ENCODE measurements at places on chromosomes 5 and 9. TPM values are rescaled to one million over a fixed set of nuclear protein-coding genes. Genes with fewer than 3 reads are reported as not detected.

The ENTREP1 gene
- not detected for total RNA-seq

- no peak for DNase-seq
- no peaks in the 10 kb centered on the region for H3K4me1 ChIP-seq
- H3K27ac ChIP-seq = no peak overlapping the region
- peaks cover 10% of the 10 kb centered on the region for H3K27me3 ChIP-seq
- no peaks in the 10 kb centered on the region for H3K36me3 ChIP-seq
- H3K4me3 ChIP-seq = no peak overlapping the region
These were observed 238.7 kb downstream of the AGTPBP1 start for GRCh38 chr9:85502815-85503655.

- no peak overlapping the region for H3K4me3 ChIP-seq
- H3K4me1 ChIP-seq = peaks cover 5% of the 10 kb centered on the region
- DNase-seq = no peak
- peaks cover 54% of the 10 kb centered on the region for H3K27me3 ChIP-seq
- H3K36me3 ChIP-seq = no peaks in the 10 kb centered on the region
These were observed 1.5 kb downstream of the NKD2 start for GRCh38 chr5:1010181-1010510.

- no peaks in the 10 kb centered on the region for H3K27me3 ChIP-seq
- H3K4me1 ChIP-seq = peaks cover 69% of the 10 kb centered on the region
- H3K27ac ChIP-seq = peak overlapping the region; percentile 70
- peak; percentile 49 for DNase-seq
These were observed 26.2 kb downstream of the IRF1 start for GRCh38 chr5:132464156-132464939.

DNA sequence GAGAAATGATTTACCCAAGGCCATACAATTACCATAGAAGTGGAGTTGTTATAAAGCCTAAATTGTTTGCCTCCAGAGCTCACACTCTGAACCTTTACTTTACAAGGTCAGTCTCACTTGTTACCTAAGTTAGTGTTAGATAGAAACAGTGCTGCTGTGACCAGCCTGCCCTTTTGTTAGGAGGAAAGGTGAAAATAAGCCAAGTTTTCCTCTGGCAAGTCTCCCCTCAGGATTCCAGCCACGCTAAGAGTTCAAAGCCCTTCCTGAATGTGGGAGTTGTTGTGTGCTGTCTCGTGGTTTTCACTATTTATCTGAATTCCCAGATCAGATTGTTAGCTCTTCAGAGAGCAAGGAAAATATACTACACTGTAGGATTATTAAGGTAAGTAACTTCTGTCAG, 260.0 kb downstream of the SGCD start:
- DNase-seq = no peak
- no peaks in the 10 kb centered on the region for H3K4me1 ChIP-seq
- H3K27me3 ChIP-seq = peaks cover 20% of the 10 kb centered on the region
- H3K4me3 ChIP-seq = no peak overlapping the region
- H3K27ac ChIP-seq = no peak overlapping the region

The ASTN2 gene
- 3.9 TPM for total RNA-seq

GRCh38 chr5:150853561-150853960, 7.2 kb downstream of the IRGM start:
- H3K4me1 ChIP-seq = peaks cover 16% of the 10 kb centered on the region
- DNase-seq = no peak
- peak overlapping the region; percentile 11 for H3K27ac ChIP-seq
- no peak overlapping the region for H3K4me3 ChIP-seq
- H3K36me3 ChIP-seq = peaks cover 4% of the 10 kb centered on the region

The OLFML2A gene
- not detected for total RNA-seq

GRCh38 chr5:78771260-78772205, 123.0 kb upstream of the LHFPL2 start:
- no peak for DNase-seq
- H3K4me1 ChIP-seq = peaks cover 10% of the 10 kb centered on the region
- no peaks in the 10 kb centered on the region for H3K27me3 ChIP-seq
- peaks cover 5% of the 10 kb centered on the region for H3K36me3 ChIP-seq
- H3K4me3 ChIP-seq = no peak overlapping the region

GRCh38 chr5:141565826-141566570, 52.8 kb downstream of the DIAPH1 start:
- no peak overlapping the region for H3K4me3 ChIP-seq
- H3K27me3 ChIP-seq = no peaks in the 10 kb centered on the region
- peak overlapping the region; percentile 68 for H3K27ac ChIP-seq
- peaks cover 18% of the 10 kb centered on the region for H3K4me1 ChIP-seq
- H3K36me3 ChIP-seq = peaks cover 47% of the 10 kb centered on the region

DNA sequence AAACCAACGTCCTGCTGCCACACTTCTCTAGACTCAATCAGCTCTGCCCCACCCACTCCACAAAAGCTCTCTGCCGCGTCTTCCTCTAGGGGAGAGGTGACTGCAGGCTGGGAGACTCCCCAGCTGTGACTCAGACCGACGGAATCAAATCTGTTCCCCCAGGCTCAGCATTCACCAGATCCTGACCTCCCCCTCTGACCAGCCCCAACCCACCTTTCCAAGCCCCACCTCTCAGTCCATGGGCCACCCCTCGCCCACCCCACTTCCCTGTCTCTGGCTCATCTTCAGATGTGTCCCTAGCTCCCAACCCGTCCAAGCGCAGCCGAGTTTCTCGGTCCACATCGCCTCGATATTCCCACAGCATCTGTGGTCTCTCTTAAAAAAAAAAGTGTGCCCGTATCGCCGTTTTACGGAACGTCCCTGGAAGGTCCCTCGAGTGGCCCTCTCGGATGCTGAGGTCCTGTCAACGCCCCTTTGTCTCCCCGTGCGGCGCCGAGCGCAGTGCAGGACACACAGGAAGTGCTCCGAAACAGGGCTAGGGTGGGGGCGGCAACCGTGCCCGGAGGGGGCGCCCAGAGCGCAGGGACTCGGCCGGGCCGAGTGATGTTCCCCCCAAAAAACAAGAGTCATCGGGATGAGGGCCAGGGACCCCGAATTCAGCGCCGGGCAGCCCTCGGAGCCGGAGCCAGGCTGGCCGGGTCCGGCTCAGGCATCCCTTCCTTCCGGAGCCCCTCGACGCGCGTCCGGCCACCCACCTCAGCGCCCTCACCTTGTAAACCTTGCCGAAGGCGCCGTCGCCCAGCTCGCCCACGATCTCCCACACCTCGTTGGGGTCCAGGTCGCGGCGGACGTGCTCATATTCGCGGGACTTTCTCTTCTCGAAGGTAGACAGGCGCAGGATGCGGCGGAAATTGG, 649 bp downstream of the STK10 start:
- DNase-seq = peak; percentile 78
- no peaks in the 10 kb centered on the region for H3K27me3 ChIP-seq
- H3K36me3 ChIP-seq = peaks cover 45% of the 10 kb centered on the region
- peaks cover 38% of the 10 kb centered on the region for H3K4me1 ChIP-seq

- DNase-seq = no peak
- H3K27me3 ChIP-seq = no peaks in the 10 kb centered on the region
- H3K27ac ChIP-seq = no peak overlapping the region
- no peak overlapping the region for H3K4me3 ChIP-seq
- no peaks in the 10 kb centered on the region for H3K4me1 ChIP-seq
These were observed 104.6 kb downstream of the CACNA1B start for GRCh38 chr9:137982200-137982599.

DNA sequence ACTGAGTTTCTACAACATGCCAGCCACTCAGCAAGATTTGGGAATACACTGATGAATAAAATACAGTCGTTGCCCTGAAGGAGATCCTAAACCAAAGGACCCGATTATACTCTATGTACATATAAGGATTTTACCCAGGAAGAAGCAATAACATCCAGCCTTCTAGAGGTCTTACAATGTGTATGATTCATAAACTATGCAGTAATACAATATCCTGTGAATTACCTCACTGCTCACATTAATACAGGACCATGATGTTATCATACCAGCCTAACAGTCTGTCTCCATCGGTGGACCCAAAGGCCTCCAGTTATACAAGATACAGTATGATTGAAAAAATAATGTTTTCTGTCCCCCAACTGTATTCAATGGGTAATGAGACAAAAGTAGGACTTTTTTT, 310.5 kb upstream of the TRPM3 start:
- H3K4me1 ChIP-seq = no peaks in the 10 kb centered on the region
- no peak overlapping the region for H3K27ac ChIP-seq
- DNase-seq = no peak
- no peak overlapping the region for H3K4me3 ChIP-seq
- no peaks in the 10 kb centered on the region for H3K36me3 ChIP-seq

The TIMD4 gene
- total RNA-seq = 1.2 TPM

DNA sequence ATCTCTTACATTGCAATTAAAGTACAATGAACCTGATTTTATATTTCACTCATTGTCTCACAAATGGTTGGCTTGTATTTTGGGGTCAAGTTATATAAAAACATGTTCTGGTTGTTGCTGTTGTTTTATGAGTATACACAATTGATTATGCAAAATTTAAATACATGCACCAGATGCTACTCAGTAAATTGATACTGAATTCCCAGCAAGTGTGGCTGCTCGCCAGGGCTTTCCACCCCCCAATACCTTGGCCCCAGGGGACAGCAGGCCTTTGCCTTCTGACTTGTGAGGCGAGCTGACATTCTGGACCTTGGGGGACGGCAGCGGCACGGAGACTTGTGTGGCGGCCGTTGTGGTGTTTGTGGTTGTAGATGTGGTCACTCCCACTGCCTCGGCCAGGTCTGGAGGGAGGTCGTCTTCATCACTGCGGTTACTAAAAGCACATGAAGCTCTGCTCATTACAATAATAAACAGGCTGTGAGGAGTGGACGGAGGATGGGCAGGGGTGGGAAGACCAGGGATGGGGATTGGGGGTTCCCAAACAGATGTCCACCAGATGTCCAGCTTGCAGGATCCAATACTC, 27.0 kb upstream of the FRRS1L start:
- DNase-seq = no peak
- no peak overlapping the region for H3K27ac ChIP-seq
- H3K36me3 ChIP-seq = no peaks in the 10 kb centered on the region
- H3K4me3 ChIP-seq = no peak overlapping the region
- peaks cover 1% of the 10 kb centered on the region for H3K4me1 ChIP-seq
- H3K27me3 ChIP-seq = peaks cover under 1% of the 10 kb centered on the region

DNA sequence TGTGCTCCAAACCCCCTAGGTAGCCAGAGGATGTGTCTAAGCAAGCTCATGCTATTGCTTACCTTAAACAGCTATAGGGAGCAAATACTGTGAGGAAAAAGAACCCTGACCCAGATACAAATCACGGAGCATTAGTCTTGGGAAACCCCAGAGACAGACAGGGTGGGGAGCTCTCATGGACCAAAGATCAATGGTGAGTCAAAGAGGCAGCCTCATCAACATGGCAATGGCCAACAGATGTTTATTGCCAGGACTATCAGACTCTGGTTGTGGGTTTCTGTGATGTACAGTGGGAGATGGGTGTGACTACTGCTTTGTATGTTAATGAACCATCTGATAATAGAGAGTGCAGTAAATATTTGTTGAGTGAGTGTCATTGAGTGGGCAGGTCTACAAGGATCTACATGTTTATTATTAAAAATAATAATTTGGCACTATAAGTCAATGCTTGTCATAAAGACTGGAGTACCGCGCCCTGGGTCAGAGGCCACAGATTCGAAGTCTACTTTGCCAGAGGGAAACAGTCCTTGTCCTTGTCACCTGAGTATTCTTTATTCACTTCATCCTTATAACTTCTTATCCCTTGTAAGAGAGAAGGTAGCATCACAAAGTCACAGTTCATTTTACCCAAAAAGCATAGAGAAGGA, 56.5 kb upstream of the RAI14 start:
- H3K27me3 ChIP-seq = peaks cover 3% of the 10 kb centered on the region
- DNase-seq = no peak
- no peaks in the 10 kb centered on the region for H3K4me1 ChIP-seq
- H3K27ac ChIP-seq = no peak overlapping the region

DNA sequence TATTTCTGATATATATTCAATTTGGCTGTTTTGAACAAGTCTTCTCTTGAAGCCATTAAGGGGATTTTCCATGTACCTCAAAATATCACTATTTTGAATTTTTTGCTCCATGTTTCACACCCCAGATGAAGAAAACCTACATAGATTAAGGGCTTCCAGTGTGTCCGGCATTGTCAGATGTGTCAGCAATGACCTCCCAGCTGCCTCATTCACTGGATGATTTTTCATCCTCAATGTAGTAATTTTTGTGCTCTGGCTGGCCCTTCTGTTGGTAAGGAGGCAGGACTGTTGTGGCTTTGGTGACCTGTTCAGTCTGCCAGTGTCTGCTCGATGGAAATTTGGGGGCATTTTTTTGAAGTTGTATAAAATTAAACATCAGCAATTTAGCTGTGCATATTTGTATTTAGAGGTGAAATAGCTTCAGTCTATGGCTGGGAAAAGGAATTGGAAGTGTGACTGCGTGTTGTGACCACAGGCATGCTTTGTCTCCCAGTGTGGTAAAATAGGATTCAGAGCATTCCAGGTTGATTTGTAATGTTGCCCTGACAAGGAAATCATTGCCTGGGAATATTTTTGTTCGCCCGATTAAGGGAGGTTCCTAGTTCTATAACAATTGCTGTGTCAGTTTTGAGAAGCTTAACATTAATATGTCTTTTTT, 312.4 kb downstream of the ARHGEF28 start:
- H3K4me1 ChIP-seq = no peaks in the 10 kb centered on the region
- peaks cover 13% of the 10 kb centered on the region for H3K27me3 ChIP-seq
- H3K4me3 ChIP-seq = no peak overlapping the region
- no peak for DNase-seq

The FGF18 gene
- 0.21 TPM for total RNA-seq

- H3K27ac ChIP-seq = no peak overlapping the region
- no peaks in the 10 kb centered on the region for H3K36me3 ChIP-seq
- DNase-seq = no peak
- H3K4me1 ChIP-seq = peaks cover 44% of the 10 kb centered on the region
- no peak overlapping the region for H3K4me3 ChIP-seq
- H3K27me3 ChIP-seq = no peaks in the 10 kb centered on the region
These were observed 51.9 kb upstream of the NEK6 start for GRCh38 chr9:124205686-124206352.

- no peaks in the 10 kb centered on the region for H3K36me3 ChIP-seq
- no peak for DNase-seq
- H3K4me3 ChIP-seq = no peak overlapping the region
- no peak overlapping the region for H3K27ac ChIP-seq
- peaks cover 35% of the 10 kb centered on the region for H3K27me3 ChIP-seq
- H3K4me1 ChIP-seq = peaks cover 5% of the 10 kb centered on the region
These were observed 17.5 kb downstream of the CXCL14 start for GRCh38 chr5:135561266-135561665.

The LRRTM2 gene
- not detected for total RNA-seq

The TXNDC8 gene
- total RNA-seq = not detected

DNA sequence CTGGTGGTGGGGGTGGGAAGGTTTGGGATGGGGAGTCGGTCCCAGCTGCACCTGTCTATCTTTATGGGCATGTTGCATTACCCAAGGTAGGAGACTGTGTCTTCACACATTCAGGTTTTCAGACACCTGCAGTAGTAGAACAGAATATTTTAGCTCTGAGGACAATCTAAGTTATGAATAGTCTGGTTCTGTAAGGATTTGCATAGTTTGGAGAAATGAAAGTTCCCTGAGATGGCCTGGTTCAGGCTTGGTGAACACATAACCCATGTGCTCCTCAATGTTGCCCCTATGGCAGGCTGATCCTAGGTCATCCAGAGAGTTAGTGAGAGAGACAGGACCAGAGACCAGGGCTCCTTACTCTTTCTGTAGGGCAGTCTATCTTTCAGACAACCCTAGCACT, 20.7 kb downstream of the TNFSF8 start:
- H3K27ac ChIP-seq = peak overlapping the region; percentile 96
- H3K4me1 ChIP-seq = peaks cover 72% of the 10 kb centered on the region
- no peak for DNase-seq
- H3K4me3 ChIP-seq = peak overlapping the region; percentile 67
